Esophagus squamous epithelium (tissue), 5 donors: ENCODE measurements at places on chromosomes 3 and 15.

GRCh38 chr3:158105710-158106253 is 438 bp downstream of the SHOX2 start:
- no peak for DNase-seq

DNA sequence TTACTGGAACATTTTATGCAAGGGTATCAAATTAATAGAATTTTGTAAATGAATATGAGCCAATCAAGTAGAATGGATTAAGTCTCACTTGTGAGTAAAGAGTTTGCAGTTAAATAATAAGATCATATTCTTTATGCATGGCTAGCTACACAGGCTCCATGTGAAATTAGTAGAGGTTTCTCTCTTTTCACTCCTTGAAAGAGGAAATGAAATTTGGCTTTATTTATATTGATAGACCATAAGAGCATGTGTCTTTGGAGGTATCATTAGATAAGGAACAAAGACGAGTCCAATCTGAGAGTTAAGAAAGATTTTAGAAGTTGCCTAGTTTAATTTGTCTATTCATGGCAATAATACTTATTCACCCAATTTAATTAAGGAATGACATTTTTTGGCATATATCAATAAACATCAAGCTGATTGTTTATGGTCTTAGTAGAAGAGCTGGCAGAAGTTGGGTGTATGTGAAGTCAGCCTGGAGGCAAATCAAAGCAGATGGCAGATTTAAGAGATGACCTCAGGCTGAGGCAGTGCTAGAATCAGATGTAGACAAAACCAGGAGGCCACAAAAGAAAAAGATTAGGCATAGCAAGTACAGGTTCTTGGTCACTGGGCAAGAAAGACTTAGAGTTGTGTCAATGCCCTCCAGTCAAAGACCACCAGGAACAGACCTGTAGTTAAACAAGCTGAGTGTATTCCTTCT is 406.5 kb upstream of the ARHGEF26 start:
- no peak for DNase-seq

GRCh38 chr3:51275111-51275805 is 109.8 kb upstream of the MANF start:
- no peak for DNase-seq

GRCh38 chr3:30319713-30320112 is 286.7 kb upstream of the TGFBR2 start:
- DNase-seq: no peak

GRCh38 chr3:60202052-60202726 is 1049.1 kb downstream of the FHIT start:
- DNase-seq: no peak

- no peak for DNase-seq
Measured at GRCh38 chr3:17799312-17799711, 56.9 kb upstream of the TBC1D5 start.

DNA sequence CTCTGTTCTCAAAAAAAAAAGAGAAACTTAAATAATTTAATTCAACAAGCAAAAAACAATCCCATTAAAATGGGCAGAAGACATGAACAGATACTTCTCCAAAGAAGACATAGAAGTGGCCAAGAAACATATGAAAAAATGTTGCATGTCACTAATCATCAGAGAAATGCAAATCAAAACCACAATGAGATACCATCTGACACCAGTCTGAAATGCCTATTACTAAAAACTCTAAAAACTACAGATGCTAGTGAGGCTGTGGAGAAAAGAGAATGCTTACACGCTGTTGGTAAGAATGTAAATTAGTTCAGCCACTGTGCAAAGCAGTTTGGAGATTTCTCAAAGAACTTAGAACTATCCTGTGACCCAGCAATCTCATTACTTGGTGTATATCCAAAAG is 382.9 kb downstream of the OTOL1 start:
- DNase-seq: no peak

DNA sequence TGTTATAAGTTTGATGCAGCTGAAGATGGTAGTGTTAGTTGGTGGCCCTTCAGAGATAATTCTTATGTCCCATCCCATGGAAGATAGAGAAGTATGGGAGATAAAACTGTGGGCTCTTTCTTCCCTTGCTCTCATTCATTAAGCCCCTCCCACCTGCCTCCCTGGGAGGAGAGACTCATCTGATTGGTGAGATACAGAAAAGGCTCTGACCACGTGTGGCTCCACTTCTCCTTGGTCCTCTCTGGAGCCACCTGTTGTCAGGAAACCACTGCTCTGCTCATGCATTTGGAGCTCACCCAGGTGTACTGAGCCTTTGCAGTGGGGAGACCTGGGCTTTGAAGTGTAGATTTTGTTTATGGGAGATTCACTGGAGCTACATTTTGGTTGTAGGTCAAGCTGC is 293.2 kb upstream of the RASGRP1 start:
- no peak for DNase-seq

GRCh38 chr3:58325525-58325992 is 7.1 kb upstream of the PXK start:
- no peak for DNase-seq

DNA sequence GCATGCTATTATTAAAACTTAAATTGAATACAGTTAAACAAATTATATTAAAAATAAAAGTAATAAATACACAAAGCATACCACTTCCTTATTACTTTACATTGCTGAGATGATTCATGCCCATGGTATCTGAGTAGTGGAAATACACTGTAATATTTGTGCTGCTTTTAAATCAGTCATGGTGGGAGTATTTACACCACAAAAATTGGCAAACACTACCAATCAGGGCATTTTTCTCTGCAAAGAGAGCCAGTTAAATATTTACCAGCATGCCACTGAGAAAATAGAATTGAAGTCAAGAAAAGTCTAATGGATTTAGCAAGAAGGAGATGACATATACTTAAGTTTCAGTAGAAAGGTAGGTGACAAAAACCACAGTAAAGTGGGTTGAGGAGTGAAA is 19.6 kb downstream of the PPARG start:
- DNase-seq: no peak

DNA sequence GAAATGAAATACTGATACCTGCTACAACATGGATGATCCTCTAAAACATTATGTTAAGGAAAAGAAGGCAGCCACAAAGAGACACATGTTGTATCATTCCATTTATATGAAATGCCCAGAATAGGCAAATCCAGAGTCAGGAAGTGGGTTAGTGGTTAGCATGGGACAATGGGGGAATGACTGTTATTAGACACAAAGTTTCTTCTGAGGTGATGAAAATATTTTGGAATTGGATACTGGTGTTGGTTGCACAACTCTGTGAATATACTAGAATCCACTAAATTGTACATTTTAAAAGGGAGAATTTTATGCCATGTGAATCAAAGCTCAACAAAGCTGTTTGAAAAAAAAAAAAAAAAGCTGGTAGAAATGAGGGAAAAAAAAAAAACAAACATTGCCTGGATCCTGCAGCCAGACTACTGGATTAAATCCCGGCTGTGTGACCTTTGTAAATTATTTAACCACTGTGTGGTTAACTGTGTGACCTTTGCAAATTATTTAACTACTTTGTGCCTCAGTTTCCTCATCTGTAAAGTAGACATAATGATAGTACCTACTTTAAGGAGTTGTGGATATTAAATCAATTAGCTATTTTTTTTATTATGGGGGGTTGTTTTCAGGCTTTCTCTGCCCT is 75.6 kb upstream of the PRICKLE2 start:
- no peak for DNase-seq

GRCh38 chr3:45613791-45614190 is 19.2 kb downstream of the LIMD1 start:
- no peak for DNase-seq

DNA sequence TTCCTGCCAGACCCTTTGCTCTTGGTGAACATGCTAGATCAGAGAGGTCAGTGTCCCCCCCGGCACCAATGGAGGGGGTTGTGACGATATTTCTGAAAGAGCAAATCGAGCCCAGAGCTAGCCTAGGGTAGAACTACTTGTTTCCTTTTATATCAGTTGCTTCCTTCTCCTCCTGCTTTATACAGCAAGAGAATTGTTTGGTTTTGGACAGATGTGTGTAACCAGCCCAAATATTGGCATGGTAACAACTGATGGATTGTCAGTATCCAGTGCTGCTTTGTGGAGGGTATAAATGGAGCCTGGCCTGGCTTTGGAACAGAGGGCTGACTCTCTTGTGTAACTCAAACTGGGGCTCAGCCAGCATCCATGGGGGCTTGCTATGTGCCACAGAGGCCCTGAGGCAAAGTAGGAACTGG is 27.2 kb downstream of the SNX1 start:
- no peak for DNase-seq

DNA sequence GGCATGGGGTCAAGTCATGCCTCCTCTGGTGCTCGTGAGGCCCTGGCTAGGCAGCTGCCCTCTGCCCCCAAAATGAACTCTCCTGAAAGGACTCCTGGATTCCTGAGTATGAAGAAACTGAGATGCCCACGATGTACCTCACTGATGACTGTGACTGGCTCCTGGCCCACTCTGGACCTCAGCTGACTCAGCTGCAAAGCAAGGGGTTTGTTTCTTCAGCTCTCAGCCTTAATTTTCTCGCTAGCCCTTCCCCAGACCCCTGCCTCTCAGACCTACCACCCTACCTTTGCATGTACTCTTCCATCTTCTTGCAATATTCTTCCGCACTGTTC is 5.2 kb upstream of the GNAI2 start:
- no peak for DNase-seq

DNA sequence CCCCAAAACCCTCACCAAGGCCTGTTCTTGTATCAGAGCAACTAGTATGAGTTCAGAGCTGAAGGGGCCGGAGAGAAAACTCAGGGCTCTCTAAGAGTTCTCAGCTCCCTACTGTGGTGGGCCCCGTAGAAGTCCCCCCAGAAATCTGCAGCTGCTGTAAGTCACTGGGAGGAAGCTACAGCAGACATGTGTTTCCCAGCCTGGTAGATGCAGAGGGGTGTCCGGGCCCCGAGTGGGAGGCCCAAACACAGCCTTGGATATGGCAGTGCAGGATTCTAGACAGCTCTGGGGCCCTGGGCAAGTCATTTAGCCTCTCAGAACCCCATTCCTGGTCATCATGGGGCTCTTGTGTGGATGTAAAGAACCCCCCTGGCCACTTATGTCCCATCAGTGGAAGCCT is 39.2 kb upstream of the CSPG4 start:
- DNase-seq: no peak

DNA sequence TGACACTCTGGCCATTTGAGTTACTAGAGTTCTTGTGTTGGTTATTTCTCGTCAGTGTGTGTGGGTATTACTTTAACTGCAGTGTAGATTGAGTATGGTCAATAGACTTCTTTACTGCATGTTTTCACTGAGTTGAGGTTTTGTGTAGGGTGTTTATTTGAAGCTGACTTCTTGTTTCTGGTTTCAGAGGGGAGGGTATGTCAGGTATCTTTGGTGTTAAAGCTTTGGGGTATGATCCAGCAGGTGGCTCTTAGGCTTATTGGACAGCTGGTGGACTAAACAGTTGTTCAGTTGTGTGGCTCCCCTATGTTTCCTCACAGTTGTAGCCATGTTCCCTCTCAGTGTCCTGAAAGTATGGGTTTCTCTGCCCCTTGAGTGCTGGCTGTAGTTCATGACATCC is 72.0 kb downstream of the AKAP13 start:
- no peak for DNase-seq

- no peak for DNase-seq
Measured at GRCh38 chr3:18436213-18436612, 11.1 kb upstream of the SATB1 start.

GRCh38 chr3:29374226-29374625 is 93.4 kb downstream of the RBMS3 start:
- DNase-seq: no peak

DNA sequence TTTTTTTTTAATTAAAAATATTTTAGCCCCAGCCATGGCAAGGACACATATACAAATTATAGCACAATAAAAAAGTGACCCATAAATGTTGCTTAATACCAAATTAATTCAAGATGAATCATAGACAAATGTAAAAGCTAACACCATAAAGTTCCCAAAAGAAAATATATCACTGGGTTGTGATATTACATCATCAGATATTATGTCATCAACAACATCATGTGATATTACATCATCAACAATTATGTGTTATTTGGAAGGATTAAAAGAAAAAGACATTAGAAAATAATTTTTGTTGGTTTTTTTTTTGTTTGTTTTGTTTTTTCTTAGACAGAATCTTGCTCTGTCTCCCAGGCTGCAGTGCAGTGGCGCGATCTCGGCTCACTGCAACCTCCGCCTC is 34.5 kb upstream of the ABHD10 start:
- DNase-seq: no peak

DNA sequence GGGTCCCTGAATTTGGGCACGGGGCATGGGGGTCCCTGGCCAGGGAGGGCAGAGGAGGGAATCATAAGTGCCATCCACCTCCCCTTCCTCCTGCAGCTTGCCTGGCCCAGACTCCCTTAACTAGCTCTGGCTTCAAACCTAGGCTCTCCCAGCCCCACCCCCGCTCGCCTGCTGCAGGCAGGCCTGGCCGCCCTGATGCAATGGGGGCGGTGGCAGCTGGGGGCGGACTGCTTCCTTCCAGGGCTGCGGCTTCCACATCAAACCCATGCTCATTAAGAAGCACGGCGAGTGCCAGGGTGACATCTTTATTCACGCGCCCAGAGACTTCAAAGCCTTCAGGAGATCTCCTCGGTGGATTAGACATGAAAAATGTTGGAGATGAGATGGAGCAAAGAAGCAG is 123.1 kb downstream of the TPRA1 start:
- no peak for DNase-seq

DNA sequence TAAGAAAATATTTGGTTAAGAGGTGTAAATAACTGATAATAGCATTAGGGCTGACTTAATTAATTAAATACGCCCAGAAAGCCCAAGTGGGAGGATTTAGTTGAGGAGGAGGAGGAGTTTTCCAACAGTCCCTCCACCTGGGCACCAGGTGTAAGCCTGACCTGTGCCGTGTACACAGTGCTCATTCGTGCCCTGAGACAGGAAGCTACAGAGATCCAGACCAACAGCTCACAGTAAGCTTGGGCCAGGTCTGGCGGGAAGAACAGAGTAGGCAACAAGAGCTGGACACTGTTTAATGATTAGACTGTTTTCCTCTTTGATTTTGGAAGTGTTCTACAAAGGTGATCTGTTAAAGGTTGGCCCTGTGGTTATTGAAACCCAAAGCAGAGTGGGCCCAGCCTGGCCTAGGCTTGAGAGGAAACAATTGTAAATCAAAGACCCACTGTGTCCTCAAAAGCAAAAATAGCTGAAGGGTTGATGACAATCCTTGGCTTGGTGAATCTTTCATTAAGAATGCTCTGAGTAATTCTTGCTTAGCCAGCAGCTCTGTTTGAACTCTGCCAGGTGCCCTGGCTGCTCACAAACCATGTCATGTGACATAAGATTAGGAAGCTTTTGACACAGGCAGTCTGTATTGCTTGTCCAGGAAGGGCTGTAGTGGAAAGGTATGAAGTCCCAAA is 13.8 kb downstream of the SQOR start:
- no peak for DNase-seq

DNA sequence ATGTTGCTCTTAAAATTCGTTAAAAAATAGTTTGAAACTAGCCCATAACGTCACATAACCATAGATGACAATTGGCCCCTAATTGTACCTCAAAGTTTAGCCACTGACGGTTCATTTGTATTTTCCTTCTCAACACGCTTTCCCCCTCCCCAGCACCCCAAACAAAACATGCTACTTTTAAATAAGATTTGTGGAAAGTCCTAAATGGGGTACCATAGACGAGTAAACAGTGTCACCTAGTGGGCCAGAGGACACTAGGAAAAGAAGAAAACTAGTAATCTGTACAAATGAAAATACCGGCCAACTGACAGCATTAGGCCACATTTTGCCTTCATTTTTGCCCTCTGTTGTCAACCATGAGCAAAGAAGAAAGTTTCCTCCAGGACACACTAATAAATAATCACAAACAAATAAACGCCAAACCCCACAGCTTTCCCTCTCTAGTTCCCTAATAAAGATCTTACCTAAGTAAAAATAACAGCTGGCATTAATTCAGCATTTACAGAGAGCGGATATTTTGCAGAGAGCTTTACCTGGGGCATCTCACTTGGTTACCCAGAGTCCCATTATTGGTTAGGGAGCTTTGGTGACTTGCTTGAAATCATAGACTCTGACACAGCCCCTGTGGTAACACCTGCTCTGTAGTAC is 175.1 kb upstream of the ATP11B start:
- DNase-seq: no peak
